ENCODE measurements at places on chromosomes 1 and 21.

DNA sequence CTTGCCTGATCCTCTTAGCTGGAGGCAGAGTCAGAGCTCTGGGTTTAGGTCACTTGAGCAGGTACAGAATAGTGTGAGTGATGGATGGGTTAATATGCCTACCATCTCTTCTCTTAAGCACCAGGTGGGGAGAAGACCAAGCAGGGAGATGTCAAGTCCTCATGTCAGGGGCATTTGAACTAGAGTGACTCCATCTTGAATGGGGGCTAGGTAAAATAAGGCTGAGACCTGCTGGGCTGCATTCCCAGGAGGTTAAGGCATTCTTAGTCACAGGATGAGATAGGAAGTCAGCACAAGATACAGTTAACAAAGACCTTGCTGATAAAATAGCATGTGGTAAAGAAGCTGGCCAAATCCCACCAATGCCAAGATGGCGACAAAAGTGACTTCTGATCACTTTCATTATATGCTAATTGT, 77.4 kb upstream of the BTG3 start:
- no peak for DNase-seq

GRCh38 chr1:3360646-3361257, 93.7 kb upstream of the ARHGEF16 start:
- no peak for DNase-seq

- DNase-seq = no peak
Measured at GRCh38 chr1:205190845-205191577, 20.5 kb downstream of the DSTYK start.

DNA sequence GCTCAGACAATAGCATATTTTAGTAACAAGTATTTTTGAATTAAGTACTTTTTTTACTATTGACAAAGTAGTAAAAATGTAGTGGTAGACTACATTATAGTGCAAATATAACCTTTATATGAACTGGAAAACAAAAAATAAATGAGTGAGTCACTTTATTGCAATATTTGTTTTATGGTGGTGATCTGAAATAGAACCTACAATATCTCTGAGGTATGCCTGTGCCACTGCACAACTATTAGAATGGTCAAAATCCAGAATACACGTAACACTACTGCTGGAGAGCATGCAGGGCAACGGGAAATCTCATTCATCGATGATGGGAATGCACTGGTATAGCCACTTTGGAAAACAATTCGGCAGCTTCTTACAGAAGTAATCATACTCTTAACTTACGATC, 349.0 kb upstream of the NCAM2 start:
- no peak for DNase-seq

GRCh38 chr1:41103766-41104165, 82.2 kb upstream of the SLFNL1 start:
- no peak for DNase-seq

DNA sequence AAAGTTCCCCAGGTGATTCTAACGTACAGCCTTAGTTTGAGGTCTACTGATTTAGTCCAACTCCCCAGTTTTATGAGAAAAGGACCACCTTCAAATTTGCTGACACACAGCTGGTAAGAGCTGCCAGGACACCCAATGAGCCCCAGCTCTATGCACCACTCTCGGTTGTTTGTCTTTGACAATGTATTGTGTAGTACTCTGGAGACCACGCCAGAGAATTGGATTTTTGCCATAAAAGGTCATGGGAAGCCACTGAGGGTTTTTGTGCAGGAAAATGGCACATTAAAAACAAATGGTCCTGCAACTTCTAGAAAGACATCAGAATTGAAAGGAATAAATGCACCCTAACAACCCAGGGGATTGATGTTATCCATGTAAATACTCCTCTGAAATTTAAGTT, 7.1 kb upstream of the IER5 start:
- no peak for DNase-seq

- no peak for DNase-seq
Measured at GRCh38 chr1:53918343-53918742, 24.4 kb downstream of the DIO1 start.

All from stimulated activated CD8-positive, alpha-beta memory T cell treated with anti-CD3 and anti-CD28 coated beads, Interleukin-2, amount 100 ng/mL, for 1 hour (primary cell).